ENCODE measurements at places on chromosomes 4 and X.

GRCh38 chr4:137531986-137532868, at the start of gene PCDH18:
Gene PCDH18, minus strand, starts transcription at chr4:137532494. Its CDS starts 406 bp downstream, at chr4:137532088.
- no peak for DNase-seq

- no peak for DNase-seq
Measured at GRCh38 chrX:68690936-68691501, 43.6 kb downstream of the STARD8 start.

GRCh38 chr4:86970447-86971354, 35.9 kb downstream of the AFF1 start:
- no peak for DNase-seq

DNA sequence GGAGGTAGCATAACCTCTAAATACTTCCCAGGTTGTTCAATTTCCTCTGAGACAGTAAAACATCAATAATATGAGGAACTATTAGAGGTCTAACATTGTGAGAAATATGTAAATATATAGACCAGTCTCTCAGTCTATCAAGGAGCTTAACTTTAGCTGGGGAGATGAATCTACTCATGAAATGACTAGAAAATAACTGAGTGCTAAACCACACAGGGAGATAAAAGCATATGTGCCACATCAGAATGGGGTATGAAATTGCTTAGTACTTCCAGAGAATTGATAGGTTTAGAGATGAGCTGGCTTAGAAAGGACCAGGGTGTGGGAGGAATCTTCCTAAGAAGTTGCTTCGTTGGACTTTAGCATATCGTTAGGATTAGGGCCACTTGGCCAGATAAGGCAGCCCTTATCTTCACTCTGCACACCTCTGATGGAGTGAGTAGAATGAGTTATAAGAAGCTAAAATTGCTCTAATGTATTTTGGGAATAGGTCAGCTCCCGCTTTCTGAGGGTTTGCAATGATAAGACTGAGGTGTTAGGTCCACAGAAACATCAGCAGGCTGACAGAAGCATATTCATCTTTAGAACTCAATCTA, 299.2 kb downstream of the UNC5C start:
- no peak for DNase-seq

DNA sequence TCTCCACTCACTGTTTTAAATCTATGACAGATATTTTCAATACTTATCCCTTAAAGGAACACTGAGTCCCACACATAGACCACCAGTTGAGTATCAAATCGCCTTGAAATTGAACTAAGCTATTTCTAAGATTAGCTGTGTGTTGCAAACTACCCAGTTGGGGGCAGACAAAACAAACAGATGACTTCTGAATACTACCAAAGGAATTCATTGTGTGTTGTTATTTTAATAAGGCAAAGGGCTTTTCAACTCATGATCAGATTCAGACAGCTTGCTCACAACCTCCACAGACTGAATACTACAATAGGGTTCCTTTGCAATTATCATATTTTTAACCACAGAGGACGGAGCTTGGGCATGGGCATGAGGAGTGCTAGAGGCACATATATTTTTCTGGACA, 283.0 kb upstream of the GPC4 start:
- no peak for DNase-seq

DNA sequence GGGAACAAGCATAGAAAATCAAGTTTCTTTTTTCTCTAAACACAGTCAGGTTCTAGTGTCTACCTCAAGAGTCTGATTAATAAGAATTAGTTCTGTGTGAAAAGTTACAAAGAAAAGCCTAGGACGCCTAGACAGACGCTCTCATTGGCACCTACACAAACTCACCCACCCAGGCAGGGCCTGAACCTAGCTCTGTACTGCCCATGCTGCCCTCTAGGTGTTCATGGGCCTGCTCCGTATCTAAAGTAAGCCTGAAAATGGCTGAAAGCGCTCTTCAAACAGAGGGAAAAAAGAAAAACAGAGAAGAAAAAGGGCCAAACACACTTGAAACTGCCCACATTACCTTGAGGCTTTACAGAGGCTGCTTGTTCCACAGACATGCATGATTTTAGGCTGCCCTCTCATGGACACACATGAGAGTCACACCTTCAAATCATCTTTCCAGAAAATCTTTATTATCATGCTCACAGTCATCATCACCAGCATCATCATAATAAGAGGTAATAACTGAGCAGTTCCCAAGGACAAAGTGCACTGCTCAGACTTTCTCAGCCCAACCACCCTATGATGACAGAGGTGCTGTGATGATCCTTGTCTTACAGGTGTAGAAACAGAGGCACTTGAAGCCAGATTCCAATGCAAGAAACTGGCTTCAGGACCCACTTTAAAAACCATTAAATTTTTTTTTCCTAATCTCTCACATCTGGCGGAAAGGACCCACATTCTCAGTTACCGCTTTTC, 49.6 kb downstream of the MAP7D2 start:
- no peak for DNase-seq

GRCh38 chr4:123821861-123822260, 425.3 kb downstream of the SPRY1 start:
- DNase-seq: no peak
